Smooth muscle cell of the pulmonary artery (primary cell): ENCODE measurements at places on chromosomes 2 and 18. TPM values are rescaled to one million over a fixed set of nuclear protein-coding genes. Genes with fewer than 3 reads are reported as not detected.

The MAPK4 gene
- total RNA-seq = under 0.01 TPM in 1 of 2 replicates, not detected in the other

The CYP27C1 gene
- total RNA-seq = under 0.01 and 0.13 TPM in 2 replicates

The BABAM2 gene
- total RNA-seq = 24.7 and 25.1 TPM in 2 replicates

The LYPD1 gene
- 12.8 and 13.7 TPM in 2 replicates for total RNA-seq

The SULT1C4 gene
- 0.13 and 0.17 TPM in 2 replicates for total RNA-seq

The SEPTIN10 gene
- total RNA-seq = 96.1 and 111 TPM in 2 replicates

The ATOH8 gene
- 22.4 and 30.8 TPM in 2 replicates for total RNA-seq

The POTEI gene
- total RNA-seq = not detected in 2 replicates

The SLC11A1 gene
- 0.13 TPM in 2 replicates for total RNA-seq

The HTR2B gene
- total RNA-seq = 23.9 and 37.3 TPM in 2 replicates

The RFX8 gene
- 2.5 and 6.4 TPM in 2 replicates for total RNA-seq

The MAP3K19 gene
- not detected in 2 replicates for total RNA-seq

The DYNC1I2 gene
- total RNA-seq = 115 and 137 TPM in 2 replicates

The ACTR3 gene
- 234 and 269 TPM in 2 replicates for total RNA-seq

The INHA gene
- 0.26 and 0.43 TPM in 2 replicates for total RNA-seq

The TEX44 gene
- total RNA-seq = not detected in 2 replicates

The MRPL30 gene
- total RNA-seq = 30.7 and 37.1 TPM in 2 replicates

The ABCG5 gene
- not detected in 2 replicates for total RNA-seq

The SPC25 gene
- total RNA-seq = 0.17 and 1.1 TPM in 2 replicates
